ENCODE measurements at places on chromosomes 1 and 21.

- DNase-seq, result no peak
Observed at GRCh38 chr1:231242516-231243198, 1.6 kb downstream of the GNPAT start.

GRCh38 chr1:12769031-12769430 is 4.5 kb upstream of the PRAMEF12 start:
- no peak for DNase-seq

- DNase-seq, result no peak
Observed at GRCh38 chr21:35348686-35349085, 299.6 kb upstream of the RUNX1 start.

DNA sequence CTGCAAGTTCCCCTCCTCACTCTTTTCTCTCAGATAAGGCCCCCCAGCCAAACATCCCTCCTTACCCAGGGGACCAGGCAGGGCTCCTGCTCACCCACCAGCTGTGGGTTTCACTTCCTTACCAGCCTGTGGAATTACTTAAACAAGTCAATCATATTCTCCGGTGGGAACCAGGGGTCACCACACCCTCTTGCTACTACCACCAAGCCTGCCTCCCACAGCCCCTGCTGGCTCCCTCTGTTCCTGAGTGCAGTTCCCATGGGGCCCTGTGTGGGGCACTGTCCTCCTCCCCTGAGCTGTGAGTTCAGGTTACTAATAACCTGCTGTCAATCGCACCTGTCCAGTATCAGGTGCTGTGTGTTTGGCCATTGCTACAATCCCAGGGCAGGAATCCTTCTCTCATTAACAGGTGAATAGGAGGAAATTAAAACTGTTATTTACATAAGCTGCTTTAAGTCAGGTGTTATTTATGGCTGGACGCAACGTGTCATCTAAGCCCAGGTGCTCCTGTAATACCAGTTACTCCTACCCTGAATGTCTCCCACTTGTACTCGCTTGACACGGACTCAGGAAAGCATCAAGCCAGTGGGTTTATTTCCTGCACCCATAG is 53.1 kb upstream of the LBR start:
- DNase-seq, result no peak

DNA sequence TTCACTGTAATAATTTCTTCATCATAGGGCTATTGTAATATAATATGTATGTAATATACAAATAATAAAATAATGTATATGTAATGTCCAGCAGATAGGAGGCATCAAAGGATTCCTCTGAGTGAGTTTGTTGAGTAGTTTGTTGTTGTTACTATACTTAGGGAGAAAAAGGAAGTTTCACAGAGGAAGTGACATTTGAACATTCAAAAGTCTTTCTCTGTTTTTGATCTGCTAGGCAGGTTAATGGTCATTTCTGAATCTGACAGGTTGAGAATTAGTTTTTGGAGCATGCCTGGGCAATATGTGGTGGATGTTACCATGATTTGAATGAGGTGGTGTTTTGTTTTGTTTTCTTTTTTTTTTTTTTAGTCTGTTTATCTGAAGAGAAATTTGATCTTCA is 102.1 kb downstream of the NRDC start:
- DNase-seq, result no peak

DNA sequence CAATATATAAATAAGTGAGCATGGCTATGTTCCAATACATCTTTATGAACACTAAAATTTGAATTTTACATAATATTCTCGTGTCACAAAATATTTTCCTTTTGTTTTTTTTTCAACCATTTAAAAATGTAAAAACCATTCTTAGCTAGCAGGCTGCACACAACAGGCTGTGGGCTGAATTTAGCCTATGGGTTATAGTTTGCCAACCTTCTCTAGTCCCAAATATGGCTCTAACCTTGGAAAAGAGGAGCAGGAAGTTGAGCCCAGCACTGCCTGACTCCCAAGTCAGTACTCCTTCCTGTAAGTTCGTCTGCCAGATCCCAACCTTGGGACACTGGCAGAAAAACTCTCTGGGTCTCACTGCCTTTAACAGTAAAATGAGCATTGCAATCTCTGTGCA is 13.4 kb downstream of the C1QB start:
- no peak for DNase-seq

DNA sequence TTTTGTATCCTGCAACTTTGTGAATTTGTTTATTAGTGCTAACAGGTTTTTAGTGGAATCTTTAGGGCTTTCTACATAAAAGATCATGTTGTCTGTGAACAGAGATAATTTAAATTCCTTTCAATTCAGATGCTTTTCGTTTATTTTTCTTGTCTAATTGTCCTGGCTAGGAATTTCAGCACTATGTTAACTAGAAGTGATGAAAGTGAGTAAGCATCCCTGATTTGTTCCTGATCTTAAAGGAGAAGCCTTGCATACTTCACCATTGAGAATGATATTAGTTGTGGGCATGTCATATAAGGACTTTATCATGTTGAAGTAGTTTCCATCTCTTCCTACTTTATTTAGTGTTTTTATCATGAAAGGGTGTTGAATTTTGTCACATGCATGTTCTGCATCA is 23.6 kb upstream of the TRIM67 start:
- DNase-seq, result no peak

GRCh38 chr21:44018813-44019567 is 6.9 kb downstream of the TRAPPC10 start:
- no peak for DNase-seq

GRCh38 chr1:30879940-30880677 is 28.4 kb downstream of the SDC3 start:
- DNase-seq, result no peak

DNA sequence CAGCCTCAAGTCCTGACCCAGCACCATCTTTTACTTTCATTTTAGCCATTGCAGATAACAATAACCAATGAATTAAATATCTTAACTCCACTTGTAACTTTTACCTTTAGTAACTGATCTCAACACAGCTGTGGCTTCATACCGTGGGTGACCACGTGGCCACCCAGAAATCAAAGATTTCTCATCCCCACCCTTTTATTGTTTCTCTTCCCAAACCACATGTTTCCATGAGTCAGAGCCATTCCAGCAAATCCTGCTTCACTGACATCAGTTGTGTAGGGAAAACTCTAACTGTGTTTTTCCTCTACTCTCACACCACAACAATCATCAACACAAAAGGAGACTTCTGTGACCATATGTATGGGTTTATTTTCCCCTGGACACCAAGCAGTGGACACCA is 25.1 kb upstream of the BRDT start:
- DNase-seq, result no peak

GRCh38 chr1:62528015-62528414 is 69.3 kb upstream of the ANGPTL3 start:
- no peak for DNase-seq

DNA sequence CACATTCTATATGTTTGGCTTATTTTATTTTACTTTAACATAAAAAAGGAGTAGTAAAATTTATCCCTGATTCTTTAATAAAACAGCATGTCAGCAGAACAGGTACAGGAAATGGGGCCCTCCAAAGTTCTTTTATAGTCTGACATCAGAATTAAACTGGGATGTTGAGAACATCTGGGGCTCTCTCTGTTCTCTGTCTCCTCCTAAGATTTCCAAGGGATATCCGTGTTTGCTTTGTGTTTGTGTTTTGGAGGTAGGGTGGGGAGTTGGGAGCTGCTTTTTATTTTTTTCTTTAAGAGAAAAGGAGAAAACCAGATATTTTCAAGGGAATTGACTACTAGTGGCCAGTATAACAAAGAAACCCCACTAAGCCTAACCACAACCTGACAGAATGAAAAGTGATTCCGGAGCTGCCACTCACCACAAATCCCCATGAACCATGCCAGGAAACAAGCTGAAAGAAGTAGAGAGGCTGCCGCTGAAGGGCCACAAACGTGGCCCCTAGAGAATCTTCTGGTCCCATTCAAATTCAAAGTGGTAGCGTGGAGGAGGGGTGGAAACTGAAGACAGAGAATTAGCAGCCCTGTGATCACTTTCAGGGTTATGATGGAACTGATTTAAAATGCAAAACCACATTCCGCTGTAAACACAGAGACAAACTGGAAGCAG is 369.6 kb upstream of the ADGRL2 start:
- no peak for DNase-seq
